ENCODE measurements at places on chromosomes 5 and 9. TPM values are rescaled to one million over a fixed set of nuclear protein-coding genes. Genes with fewer than 3 reads are reported as not detected.
A peak's percentile ranks its signal among the peaks of the same experiment; 100 is the strongest.

TMEM174 gene
- not detected for total RNA-seq

PCDHB8 gene
- 20.8 TPM for total RNA-seq

PCDHB10 gene
- total RNA-seq, result 10.9 TPM

- no peak for DNase-seq
These were observed 25.6 kb upstream of the SMC2 start for GRCh38 chr9:104068546-104068945.

SOHLH1 gene
- total RNA-seq, result not detected

DNA sequence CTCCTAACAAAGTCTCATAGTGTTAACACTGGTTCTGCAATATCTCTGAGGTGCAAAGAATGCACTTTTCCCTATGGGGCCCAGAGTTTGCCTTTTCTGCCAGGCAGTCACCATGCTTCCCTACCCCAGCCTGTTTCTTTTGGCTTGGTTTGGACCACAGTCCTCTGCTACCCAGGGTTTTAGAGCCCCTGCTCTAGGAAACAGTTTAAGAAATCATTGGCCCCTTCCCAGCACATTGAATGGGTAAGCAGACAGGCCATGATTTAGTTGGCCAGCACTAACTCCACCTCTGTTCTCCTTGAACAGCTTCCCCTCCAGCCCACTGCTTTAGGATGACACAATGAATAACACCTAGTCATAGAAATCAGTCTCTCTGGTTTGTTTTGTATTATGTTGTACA, 73.2 kb downstream of the UBAP1 start:
- no peak for DNase-seq

SEMA4D gene
- 14.5 TPM for total RNA-seq

- DNase-seq, result peak; percentile 72
These were observed 155.7 kb downstream of the C9orf50 start for GRCh38 chr9:129464972-129465833.

GRXCR2 gene
- not detected for total RNA-seq

C9 gene
- not detected for total RNA-seq

- no peak for DNase-seq
These were observed 136.5 kb downstream of the PBX3 start for GRCh38 chr9:125883565-125884217.

DNA sequence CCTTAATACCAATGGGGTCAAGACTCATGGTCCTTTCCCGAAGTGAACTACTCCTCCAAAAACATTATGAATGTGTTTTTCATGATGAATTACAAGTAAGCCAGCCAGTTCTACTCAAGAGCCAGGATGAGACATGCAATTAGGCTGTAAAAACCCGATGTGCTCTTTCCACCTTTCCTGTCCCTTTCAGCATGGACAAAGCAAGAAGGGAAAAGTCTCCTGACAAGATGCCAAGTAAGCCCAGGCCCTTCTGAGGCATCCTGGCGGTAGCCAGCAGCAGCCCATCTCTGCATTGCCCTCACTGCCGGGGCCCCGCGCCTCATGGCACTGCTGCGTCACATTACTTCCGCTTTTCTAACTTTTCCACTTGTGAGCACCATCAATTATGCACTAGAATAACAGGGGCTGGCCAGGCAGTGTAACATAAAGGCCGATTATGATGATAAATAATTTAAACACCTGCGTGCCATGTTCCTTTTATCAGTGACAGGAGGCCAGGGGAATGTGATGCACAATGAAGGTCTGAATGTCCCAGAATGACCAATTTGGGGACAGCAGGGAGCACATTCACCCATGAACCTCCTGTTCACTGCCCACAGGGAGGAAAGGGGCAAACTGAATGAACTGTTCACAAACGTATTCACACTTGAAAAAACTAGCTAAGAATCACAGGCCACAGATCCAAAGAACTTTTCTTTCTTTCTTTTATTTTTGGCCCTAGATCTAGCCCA, 37.4 kb downstream of the EFNA5 start:
- no peak for DNase-seq

DNA sequence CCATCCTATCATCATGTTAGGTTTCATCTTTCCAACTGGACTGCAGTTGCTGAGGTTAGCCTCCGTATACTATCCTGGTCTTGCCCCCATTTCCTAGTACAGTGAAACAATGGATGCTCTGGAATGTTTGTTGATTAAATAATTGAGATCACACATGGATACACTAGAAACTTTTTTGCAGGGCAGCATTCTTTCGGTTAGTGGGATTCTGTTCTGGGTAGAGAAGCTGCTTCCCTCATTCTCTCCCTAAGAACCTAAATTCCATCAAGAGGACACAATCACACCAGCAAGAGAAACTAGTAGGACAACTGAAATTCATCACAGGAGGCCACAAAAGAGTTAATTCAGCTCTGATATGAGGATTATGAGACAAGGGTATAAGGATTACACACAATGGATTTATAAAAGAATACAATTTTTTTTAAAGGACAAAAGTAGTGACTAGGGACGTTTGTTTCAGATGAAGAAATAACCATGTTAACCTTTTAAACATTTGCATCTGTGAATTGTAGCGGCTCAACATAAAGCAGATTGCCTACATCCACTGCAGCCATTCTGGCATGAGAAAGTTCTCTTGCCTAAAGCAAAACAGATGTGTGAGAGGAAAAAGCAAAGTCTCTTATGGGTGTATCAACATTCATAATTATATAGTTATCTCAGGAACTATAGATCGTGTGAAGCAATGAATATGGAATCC, 162.7 kb upstream of the LHFPL2 start:
- DNase-seq, result no peak

DNA sequence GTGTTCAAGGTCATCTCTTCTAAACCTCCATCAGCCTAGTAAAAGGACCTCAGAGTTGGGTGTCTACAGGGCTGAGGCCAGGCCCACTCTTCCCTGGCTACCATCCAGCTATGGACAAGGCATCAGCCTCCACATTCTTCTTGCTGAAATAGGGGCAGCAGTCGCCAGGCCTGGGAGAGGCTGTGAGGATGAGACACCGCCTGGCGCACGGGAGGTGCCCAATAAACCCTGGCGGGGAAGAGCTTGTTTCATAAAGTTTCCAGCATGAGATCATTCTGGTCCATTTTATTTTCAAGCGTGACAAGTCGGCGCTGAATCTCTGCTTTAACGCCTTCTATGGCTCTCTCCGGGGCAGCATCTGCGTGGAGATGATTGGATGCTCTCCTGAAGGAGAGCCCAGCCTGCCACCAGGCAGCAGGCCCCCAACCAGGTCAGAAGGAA, 153.4 kb downstream of the OLFM1 start:
- no peak for DNase-seq

DNA sequence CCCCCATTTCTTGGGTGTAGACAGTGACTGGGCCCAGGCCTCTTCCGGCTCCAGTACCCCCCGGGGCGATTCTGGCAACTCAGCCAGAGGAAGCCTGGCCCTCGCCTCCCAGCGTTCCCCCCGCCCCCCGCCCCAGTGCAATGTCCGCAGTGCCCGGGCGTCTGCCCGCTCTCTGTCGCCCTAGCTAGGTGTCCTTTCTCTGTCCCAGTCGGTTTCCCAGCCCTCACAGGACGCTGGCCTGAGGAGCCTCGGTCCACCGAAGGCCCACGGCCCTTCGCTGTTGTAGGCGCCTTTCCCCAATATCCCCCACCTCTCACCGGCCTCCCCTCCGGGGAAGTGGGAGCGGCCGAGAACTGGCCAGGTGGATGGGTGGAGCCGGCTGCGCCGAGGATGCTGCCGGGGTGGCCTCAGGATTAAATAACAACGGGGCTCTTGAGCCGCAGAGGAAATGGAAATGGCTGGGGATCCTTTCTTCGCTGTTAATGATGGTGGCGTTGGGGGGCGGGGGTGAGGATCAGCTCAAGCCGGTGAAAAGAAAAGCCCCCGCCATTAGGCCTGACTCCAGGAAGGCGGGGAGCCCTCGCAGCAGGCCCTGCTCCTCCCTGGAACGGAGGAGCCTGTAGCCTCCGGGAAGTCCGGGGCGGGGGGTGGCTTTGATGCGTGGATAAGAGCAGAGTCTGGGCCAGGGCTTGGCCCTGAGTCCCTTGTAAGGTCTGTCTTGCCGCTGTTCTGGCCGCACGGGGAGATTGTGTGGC, 1.1 kb upstream of the SPRY4 start:
- peak; percentile 88 for DNase-seq

DNA sequence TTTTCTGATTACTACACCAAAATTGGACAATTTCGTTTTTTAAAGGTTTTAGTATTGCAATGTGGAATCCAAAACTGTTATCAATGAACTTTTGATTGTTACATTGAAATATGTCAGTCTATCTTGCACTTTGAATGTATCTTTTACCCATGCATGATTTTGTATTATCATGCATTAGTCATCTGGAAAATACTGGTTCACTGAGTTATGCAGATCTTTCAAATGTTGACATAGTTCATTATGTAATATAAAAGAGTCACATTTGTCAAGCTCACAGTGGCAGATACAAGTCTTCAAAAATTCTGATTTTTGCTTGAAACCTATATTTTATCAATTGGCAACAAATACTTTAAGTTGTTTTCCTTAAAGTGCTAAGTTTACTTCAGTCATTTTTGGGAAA, 85.2 kb downstream of the NR3C1 start:
- DNase-seq, result no peak

AFAP1L1 gene
- total RNA-seq, result 39.3 TPM

RNF183 gene
- 0.06 TPM for total RNA-seq

GRCh38 chr5:124858612-124859011, 112.2 kb upstream of the ZNF608 start:
- DNase-seq, result no peak

- DNase-seq, result peak; percentile 1
These were observed 825.5 kb downstream of the TLR4 start for GRCh38 chr9:118529624-118530214.

DNA sequence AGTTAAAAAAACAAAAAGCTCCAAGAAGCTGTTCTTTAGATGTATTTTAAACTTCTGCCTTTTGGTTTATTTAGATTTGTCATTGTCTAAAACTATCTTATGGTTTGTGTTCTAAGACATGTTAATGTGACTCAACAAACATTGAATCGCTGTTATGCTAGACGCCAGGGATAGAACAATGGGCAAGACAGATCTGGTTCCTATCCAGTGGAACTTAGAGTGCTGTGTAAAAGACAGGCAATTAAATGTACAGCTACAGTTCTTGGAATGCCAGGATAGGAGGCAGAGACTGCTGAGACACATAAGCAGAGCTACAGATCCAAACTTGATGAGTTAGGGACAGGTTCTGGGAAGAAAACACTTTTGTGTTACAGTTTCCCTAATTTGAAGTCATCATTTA, 22.4 kb downstream of the LYRM7 start:
- DNase-seq, result peak; percentile 37

- DNase-seq, result no peak
These were observed 222.9 kb downstream of the ARL15 start for GRCh38 chr5:54087436-54087835.

DNA sequence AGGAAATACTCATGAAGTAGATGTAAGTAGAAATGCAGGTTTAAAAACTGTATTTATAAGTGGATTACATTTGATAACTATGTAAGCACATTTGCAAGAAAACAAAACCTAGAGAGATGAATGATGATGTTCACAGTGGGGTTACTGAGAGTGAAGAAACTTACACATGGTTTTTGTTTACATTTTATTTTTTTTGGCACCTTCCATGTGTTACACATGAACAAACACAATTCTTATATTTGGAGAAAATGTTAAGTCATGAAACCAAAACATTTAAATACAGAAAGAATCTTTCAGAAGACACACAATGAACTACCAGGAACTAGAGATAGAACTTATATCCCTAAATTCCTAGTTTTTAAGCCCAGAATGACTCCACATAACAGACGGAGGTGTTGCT, 51.5 kb upstream of the SPATA31E1 start:
- DNase-seq, result no peak

- peak; percentile 38 for DNase-seq
These were observed 288.9 kb upstream of the MPDZ start for GRCh38 chr9:13568405-13568804.

PTBP3 gene
- total RNA-seq, result 15.5 TPM

DNA sequence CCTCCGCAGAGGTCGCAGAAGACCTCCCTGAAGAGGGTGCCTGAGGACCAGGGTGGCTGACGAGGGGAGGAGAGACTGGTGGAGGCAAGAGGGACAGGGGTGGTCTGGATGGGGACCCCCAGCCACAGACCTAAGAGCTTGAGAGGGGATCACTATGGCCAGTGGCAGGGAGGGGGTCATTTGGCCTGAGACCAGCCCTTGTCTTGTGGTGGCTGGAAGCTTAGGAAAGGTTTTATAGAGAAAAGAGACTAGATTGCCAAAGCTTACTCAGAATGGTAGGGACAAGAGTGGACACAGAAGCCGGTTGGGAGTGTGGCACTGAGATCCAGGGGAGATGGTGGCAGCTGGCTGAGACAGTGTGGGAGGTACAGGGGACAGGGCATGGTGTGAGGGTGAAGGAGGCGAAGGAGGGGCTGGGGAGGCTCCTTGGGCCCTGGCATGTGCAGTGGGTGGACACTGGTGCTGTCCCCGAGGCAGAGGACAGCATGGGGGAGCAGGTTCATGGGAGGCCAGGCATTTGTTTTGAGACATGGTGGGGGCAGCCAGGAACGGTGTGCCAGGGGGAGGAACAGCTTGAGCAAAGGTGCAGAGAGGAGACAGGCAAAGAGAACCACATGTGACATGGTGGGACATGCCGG, 123.0 kb downstream of the C9orf50 start:
- no peak for DNase-seq

DNA sequence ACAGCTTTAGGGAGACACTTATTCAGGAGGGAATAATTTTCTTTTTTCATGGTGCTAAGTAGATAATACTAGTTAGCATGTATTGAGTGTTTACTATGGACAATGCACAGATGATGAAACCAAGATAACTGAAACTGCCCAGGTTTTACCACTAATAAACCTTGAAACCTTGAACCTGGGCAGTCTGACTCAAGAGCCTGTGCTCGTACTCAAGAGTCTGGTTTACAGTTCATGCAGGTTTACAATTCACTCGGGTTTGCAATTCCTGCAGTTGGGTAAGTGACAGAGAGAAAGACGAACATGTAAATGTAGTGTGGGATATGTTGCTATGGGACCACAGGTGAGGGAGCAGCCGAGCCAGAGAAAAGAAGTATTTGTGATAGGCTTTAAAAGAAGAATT, 28.2 kb downstream of the NUP214 start:
- DNase-seq, result no peak

DNA sequence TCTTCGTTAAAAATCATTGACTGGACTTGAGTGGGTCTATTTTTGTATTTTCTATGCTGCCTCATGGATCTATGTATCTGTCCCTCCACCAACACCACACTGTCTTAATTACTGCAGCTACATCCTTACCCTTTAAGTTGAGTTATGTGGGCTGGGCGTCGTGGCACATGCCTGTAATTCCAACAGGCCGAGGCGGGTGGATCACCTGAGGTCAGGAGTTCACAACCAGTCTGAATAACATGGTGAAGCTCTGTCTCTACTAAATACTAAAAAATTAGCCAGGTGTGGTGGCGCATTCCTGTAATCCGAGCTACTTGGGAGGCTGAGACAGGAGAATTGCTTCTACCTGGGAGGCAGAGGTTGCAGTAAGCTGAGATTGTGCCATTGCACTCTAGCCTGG, 48.2 kb downstream of the XRCC4 start:
- DNase-seq, result no peak

SUSD3 gene
- not detected for total RNA-seq

CAVIN4 gene
- 2.4 TPM for total RNA-seq

DNA sequence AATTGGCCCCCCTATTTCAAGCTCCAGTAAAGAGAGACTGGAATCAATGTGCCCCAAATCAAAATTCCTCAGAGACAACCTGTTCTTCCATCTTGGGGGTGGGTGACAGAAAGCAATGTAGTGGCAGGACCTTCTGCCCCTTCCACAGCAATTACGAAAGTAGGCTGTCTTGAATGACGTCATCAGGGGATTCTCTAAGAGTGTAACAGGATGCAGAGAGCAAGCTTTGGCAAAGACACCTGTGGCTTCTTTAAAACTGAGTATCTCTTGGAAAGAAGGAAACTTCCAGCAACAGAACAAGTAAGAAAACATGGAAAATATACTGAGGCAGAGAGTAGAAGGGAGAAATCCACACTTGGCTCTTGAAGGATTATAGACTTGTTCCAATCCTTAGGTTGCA, 247.6 kb upstream of the PDE4D start:
- no peak for DNase-seq

Measured in cardiac muscle cell (in vitro differentiated cells and primary cell).